ENCODE measurements at places on chromosomes 7 and 10.

DNA sequence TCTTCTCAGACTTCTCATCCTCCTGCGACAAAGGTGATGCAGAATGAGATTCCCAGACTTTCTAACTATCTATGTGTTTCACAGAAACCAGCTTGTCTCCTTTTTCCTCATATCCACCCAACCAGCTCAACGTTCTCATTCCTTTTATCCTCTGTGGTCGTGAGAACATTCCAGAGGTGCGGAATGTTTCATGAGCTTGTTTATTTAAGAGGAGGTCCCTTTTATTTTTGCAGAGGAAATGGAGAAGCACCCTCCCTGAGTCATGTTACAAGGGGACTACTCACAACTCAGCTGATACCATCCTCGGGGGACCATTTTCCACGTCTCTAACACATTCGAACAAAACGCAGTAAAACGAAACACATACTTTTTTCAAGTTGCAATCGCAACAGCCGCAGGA lies 93.2 kb downstream of the ZRANB1 start:
- no peak for DNase-seq

DNA sequence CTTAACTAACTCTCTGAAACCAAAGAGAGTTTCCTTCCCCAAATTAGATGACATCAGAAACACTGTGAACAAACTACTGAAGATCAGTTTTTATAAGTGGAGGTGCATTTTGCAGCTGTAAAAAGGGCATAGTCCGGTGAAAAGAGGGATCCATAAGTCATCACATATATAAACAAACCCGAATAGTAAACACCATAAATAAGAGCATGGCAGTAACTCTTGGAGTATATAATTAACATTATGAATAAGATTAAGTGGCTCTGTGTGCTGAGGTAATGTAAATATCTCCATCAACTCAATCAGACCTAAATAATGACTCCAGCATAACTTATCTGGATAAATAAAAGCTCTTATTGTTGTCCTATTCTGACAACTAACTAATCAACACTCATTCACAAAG lies 43.0 kb upstream of the SHTN1 start:
- no peak for DNase-seq

GRCh38 chr10:28180654-28181053 lies 122.2 kb downstream of the MPP7 start:
- no peak for DNase-seq

- no peak for DNase-seq
These were observed 85.2 kb upstream of the AMPH start for GRCh38 chr7:38716397-38716796.

DNA sequence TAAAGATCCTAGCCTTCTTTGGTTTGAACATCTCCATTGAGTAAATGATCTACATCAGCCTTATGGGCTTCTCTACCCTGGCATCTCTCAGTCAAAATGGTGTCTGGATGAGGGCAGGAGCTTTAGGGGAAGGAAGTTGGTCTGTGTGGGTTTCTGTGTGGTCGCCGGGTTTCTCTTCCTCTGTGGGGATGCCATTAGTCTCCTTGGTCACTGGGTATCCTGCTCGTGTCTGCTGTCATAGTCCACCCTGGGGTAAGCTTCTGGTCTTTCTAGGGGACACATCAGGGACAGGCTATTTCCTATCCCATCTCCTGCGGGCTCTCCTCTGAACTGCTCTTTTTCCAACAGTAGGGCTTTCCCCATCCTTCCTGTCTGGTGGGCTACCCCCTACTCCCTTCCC lies 150.3 kb upstream of the NPY start:
- DNase-seq: no peak

GRCh38 chr10:103621783-103622125 lies 128.2 kb downstream of the NEURL1 start:
- DNase-seq: no peak

DNA sequence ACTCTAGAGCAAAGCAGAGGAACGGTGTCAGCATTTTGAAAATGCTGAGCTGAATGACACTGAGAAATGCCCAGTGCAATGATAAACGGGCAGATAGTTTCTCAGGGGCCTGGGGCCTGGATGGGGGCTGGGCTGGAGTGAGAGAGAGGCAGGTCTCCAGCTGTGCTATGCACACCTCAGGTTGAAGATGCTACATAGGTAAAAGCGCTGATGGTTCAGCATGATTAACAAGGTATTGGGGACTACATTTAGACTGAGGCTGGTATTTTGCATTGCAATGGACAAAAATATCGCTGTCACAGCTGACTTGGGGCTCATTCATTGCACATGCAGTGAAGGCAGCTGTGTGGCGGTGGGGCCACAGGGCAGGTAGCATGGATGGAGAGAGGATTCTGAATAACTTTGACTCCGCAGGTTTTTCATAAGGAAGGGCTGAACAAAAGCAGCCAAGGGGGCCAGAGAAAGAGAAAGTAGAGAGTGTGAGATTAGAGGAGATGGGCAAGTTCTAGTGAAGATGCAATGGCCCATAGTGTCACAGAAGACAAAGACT lies 290.8 kb upstream of the ZNF32 start:
- no peak for DNase-seq
